ENCODE measurements at places on chromosomes 13 and 19.
A peak's percentile ranks its signal among the peaks of the same experiment; 100 is the strongest.

DNA sequence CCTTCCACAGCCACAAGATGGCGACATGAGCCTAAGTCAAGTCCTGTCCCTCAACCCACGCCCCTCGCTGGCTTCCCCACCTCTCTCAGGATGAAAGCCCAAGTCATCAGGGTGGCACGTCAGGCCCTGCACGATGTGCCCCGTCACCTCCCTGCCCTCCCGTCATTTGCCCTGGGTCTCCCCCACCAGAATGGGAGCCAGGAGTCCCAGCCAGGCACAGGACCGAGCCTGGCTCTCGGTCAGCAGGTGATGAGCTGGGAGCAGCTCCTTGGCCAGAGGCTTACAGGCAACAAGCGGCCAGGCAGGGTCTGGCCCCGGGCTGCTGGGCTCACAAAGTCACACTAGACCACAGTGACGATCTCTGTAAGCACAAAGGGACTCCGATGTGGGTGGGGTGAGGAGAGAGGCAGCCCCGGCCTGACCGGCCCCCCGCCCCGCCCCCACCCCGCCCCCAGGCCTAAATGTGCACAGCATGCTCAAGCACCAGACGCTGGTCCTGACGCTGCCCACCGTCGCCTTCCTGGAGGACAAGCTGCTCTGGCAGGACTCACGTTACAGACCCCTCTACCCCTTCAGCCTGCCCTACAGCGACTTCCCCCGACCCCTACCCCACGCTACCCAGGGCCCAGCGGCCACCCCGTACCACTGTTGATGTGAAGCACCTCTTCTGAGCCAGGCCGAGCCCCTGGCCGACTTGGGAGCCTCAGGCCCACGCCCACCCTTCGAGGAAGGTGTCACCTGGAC lies 7.3 kb downstream of the MRPL4 start:
- peak; percentile 96 for DNase-seq

GRCh38 chr19:610801-611480 lies 21.3 kb downstream of the HCN2 start:
- peak; percentile 32 for DNase-seq

DNA sequence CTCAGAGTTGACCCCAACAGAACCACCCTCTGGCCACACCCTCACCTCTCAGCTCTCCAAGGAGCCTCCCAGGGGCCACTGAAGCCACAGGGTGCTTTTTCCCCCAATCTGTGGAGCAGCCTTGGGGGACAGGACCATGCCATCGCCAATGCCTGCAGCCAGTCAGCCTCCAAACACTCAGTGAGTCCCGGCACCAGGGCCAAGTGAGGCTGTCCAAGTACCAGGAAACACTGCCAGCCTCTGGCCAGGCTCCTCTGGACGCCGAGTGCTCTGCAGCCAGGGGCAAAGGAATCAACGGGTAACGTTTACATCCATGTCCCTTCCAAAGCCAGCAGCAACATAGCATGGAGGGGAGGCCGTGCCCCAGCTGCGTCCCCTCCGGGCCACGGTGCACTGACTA lies 9.5 kb upstream of the COMP start:
- DNase-seq: no peak

GRCh38 chr13:41456768-41457588 lies at the start of gene RGCC:
RGCC (plus strand) TSS chr13:41457550; CDS start chr13:41457708, 158 bp downstream.
- DNase-seq: peak; percentile 92

DNA sequence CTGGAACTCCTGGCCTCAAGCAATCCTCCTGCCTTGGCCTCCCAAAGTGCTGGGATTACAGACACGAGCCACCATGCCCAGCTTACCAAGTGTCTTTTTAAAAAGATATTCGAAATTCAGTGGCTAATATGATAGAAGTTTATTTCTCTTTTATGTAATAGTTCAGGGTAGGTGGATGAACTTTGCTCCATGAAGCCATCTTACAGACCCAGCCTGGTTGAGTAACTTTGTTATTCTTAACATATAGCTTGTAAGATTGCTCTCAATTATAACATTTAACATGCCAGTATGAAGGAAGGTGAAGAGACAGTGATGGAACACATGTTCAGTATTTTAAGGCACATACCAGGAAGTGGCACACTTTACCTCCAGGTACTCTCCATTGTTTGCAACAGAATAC lies 42.4 kb downstream of the ZIC2 start:
- DNase-seq: no peak

DNA sequence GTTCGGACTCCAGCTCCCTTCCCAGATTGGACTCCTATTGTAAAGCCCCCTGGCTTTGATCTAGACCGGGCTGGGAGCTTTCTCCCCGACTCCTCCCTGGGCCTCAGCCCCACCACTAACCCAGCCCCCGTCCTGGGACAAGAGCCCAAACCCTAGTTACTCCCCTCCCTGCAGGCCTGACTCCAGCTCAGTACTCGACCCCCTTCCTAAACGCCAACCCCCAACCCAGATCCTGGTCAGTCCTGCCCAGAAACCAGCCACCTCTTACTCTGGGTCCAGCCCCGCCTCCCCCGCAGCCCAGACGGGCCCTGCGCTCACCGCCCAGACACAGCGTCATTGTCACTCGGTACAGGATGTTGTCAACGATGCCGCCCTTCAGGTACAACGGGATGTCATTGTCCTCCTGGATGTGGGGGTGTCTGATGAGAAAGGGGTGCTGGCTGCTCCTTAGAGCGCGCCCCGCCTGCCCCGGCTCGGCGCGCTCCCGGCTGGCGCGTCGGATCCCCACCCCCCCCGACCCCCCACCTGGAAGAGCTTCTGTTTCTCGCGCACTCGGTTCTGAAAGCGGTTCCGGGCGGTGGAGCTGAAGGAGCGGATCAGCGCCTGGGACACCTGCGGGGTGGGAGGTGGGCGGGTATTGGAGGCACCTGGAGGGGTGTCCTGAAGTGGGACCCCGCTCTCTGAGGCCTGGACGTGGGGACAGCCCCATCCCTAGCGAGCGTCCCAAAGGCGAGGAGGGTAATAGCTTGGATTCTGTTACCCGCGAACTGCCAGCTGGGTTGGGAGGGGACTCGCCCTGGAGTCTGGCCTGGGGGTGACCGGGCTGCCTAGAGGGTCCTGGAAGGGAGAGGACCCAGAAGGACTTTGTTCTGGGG lies 866 bp downstream of the COX7A1 start:
- DNase-seq: no peak

DNA sequence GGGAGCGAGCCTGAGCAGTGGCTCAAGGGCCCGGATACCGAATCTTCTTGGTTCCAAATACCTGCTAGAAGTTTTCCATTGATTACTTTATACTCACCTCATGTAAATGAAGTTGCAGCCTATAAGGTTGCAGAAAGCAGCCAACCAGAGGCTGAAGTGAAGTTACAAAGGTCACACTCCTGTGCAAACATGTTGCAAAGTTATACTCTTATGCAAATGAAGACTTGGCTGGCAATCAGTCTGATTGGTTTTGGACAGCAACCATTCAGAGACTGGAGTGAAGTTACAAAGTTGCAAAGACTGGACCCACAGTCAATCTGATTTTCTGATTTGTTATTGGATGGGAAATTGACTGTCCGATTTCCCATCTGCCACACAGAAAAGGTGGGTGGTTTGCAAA lies 152.5 kb downstream of the GGACT start:
- no peak for DNase-seq

DNA sequence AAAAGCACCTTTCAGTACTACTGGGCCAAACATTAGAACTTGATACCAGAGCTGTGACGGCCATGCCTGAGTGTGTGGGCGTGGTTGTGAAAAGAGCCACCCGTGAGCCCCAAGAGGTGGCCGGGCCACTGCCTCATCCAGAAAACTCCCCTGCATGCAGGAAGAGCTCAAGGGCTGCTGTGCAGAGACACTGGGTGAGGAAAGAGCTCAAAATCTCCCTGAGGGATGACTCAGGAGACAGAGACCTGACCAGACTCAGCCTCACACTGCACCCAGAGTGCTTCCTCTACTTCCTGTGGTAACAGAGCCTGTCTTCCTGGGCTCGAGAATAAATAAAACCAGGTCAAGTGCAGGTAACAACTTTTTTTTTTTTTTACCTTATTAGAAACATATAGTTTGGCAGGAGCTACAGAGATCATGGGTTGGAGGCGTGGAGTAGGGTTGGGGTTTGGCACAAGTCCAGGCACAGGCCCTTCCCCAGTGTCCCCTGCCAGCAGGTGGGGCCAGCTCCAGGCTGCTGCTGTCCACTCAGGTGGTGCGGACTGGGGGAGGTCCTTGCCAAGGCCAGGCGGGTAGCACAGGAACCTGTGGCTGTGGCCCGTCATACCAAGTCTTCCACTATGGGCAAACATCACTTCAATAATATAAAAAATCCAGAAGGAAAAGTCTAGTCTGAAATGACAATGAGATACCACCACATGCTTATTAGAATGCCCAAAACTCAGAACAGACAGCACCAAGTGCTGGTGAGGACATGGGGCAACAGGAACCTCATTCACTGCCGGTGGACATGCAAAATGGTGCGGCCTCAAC lies 25.5 kb downstream of the ELL start:
- DNase-seq: no peak

GRCh38 chr13:72180253-72180952 lies 313.4 kb upstream of the DACH1 start:
- no peak for DNase-seq

DNA sequence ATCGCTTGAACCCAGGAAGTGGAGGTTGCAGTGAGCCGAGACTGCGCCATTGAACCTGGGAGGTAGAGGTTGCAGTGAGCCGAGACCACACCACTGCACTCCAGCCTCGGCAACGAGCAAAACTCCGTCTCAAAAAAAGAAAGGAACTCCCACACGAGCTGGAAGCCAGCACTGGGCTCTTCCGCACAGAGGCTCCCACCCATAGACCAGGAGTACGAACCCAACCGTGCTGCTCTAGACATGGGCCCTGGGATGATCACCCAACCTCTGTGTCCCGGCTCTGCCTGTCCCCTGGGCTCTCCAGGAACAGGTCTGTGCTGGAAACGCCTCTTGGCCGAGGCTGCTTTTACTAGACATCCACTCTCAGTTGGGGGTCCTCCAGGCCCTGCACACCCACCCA lies 12.0 kb downstream of the DOT1L start:
- no peak for DNase-seq

GRCh38 chr19:756236-756635 lies 5.3 kb downstream of the MISP start:
- DNase-seq: no peak

GRCh38 chr19:16148443-16149229 lies 5.2 kb downstream of the HSH2D start:
- no peak for DNase-seq

DNA sequence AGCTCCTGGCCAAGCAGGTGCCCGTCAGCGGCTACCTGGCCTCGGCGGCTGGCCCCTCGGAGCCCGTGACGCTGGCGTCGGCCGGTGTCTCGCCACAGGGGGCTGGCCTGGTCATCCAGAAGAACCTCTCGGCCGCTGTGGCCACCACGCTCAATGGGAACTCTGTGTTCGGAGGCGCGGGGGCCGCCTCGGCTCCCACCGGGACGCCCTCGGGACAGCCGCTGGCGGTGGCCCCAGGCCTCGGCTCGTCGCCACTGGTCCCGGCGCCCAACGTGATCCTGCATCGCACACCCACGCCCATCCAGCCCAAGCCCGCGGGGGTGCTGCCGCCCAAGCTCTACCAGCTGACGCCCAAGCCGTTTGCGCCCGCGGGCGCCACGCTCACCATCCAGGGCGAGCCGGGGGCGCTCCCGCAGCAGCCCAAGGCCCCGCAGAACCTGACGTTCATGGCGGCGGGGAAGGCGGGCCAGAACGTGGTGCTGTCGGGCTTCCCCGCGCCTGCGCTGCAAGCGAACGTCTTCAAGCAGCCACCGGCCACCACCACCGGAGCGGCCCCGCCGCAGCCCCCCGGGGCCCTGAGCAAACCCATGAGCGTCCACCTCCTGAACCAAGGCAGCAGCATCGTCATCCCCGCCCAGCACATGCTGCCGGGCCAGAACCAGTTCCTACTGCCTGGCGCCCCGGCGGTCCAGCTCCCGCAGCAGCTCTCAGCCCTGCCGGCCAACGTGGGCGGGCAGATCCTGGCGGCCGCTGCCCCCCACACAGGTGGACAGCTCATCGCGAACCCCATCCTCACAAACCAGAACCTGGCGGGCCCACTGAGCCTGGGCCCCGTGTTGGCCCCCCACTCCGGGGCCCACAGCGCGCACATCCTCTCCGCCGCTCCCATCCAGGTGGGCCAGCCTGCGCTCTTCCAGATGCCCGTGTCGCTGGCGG lies 33.0 kb upstream of the EHD2 start:
- DNase-seq: no peak

DNA sequence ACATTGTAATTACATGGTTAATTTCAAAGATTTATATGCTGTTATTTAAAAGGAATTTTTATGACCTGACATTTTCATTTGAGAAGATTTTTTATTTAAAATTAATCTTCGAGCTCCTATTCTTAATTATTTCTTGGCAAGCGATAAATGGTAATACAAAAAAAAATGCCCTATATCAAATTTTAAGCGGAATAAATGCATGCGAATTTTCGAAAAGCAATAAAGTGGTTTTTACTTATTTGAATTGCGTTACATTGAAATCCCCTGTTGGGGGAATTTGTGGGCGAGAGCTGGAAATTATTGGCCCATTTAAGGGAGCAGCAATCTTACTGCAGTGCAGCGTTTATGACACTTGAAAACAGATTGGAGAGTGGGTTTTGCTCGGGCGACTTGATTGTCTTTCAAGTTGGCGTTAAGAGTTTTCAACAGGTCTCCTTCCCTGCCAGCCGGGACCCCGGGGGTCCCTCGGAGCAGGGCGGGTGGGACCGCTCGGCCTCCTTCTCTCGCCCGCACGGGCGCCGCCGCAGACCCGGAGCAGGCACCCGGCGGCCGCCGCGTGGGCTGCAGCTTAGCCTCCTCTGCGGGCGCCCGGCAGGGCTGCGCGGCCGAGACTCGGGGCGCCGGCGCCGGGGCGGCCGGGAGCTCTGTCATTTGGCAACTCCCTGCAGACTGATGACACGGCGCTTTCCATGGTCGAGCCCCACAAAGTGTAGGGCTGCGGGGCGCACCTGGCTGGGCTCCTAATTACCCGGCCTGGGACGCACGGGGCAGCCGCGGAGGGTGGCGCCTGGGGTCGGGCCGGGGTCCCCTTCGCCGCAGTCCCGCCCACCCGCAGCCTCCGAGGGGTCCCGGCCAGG lies 255.1 kb upstream of the SOX21 start:
- no peak for DNase-seq

- no peak for DNase-seq
Observed at GRCh38 chr13:20501120-20501519, 24.5 kb downstream of the CRYL1 start.

GRCh38 chr13:111844222-111844671 lies 222.7 kb upstream of the SOX1 start:
- no peak for DNase-seq

GRCh38 chr13:20175907-20176652 lies 15.2 kb upstream of the GJA3 start:
- no peak for DNase-seq

GRCh38 chr19:49780861-49781260 lies 14.1 kb downstream of the AP2A1 start:
- DNase-seq: no peak
